Activated CD8-positive, alpha-beta memory T cell treated with anti-CD3 and anti-CD28 coated beads for 1 hour (primary cell): ENCODE measurements at places on chromosomes 13 and 19.

GRCh38 chr19:54533476-54533875 lies 30.8 kb downstream of the LAIR2 start:
- DNase-seq, result no peak

- DNase-seq, result no peak
These were observed 684.1 kb downstream of the DIAPH3 start for GRCh38 chr13:59479629-59480028.

- no peak for DNase-seq
These were observed 276.3 kb downstream of the DACH1 start for GRCh38 chr13:71590654-71591148.

DNA sequence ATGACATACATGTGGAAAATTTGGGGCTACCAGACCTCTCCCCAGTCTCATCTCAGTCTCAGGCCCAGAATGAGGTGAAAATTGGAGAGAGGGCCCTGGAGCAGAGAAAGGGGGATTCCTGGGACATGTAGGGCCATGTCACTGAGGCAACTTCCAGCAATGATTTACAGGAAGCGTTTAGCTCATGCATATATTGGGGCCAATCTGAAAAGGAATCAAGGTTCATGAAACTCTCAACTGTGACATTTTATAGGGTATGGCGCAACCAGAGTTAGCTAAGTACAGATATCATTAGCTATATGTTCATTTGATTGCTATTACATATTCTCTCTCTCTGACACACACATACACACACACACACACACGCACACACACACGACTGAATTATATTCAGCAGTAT lies 86.3 kb downstream of the RNASEH2B start:
- no peak for DNase-seq

GRCh38 chr13:101626925-101627555 lies 174.6 kb downstream of the ITGBL1 start:
- DNase-seq, result no peak

DNA sequence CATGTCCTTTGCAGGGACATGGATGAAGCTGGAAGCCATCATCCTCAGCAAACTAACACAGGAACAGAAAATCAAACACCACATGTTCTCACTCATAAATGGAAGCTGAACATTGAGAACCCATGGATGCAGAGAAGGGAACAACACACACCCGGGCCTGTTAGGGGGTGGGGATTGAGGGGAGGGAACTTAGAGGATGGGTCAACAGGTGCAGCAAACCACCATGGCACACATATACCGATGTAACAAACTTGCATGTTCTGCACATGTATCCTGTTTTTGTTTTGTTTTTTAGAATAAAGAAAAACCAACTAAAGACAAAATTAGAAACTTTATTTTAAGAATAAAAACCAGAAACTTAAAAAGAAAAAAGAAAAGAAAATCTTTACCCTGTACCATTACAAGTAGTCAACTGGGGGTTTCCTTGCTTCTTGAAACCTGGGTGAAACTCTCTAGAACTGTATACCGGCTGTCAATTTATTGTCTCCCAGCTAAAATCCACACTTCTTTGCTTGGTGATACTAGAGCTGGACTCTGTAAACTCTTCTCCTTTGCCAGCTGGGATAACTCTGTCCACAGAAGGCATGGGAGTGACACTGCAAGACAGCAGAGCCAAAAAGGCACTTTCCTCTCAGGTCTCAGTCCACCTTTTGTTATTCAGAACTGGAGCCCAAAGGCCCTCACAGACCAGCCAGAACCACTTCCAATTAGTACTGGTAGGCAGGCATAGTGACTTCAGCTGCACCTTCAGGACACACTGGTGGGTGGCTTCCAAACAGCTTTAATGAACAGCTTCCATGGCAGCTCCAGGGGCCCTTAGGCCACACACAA lies 9.0 kb downstream of the MICU2 start:
- DNase-seq, result no peak

DNA sequence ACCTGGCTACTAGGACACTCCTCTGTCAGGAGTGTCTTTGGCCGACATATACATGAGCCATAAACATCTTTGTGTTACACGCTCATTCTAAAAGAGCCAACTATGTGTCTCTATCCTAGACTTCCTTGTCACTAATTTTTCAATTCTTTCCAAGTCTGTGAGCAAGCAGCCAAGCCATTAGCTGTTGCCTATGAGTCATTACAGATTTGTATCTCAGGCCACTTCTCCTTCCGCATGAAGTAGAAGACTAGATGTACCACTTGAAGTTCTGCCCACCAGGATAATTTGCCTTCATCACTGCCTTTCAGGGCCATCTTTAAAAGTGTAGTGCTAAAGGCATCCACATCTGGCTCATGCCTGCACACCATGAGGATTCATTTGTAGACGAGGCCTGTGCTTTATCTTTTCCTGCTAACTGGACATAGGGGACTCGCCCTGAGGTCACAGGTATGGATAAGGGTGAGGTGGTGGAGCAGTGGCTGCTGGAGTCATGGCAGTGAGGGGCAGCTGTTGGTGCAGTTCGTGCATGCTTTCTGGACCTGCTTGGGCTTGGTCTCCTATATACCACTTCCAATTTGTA lies 126.1 kb upstream of the KL start:
- no peak for DNase-seq

- DNase-seq, result no peak
These were observed 45.5 kb downstream of the KCNRG start for GRCh38 chr13:50060718-50061117.

GRCh38 chr13:93398167-93399035 lies 171.8 kb downstream of the GPC6 start:
- no peak for DNase-seq

DNA sequence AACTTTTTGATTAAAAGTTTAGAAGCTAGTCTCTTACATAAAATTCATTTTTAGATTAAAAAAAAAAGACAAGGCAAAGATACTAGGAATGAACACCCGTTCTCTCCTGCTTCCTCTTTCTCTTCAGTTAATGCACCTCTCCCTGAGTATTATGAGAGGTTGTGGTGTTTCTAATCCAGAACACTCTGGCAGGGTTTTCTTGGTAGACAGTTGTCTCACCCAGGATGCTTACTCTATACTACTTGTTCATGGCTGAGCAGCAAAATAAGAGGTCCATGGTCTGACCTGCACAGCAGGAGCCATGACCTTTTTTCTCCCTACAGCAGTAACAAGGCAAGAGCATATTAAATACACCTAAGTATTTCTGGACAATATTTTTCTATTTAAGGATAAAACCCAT lies 62.0 kb downstream of the MICU2 start:
- DNase-seq, result no peak

DNA sequence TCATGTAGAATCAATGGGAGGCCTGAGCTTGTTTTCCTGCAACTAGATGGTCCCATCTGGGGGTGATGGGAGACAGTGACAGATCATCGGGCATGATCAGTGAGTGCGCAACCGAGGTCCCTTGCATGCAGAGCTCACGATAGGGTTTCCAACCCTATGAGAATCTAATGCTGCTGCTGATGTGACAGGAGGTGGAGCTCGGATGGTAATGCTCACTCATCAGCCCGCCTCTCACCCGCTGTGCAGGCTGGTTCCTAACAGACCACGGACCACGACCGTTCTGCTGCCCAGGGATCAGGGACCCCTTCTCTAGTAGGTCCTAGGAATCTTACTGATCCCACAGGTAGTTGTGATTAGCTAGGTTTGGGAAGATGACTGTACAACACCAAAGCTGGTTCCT lies 23.5 kb upstream of the GARRE1 start:
- DNase-seq, result no peak
